ENCODE measurements at places on chromosomes 16 and 17.

DNA sequence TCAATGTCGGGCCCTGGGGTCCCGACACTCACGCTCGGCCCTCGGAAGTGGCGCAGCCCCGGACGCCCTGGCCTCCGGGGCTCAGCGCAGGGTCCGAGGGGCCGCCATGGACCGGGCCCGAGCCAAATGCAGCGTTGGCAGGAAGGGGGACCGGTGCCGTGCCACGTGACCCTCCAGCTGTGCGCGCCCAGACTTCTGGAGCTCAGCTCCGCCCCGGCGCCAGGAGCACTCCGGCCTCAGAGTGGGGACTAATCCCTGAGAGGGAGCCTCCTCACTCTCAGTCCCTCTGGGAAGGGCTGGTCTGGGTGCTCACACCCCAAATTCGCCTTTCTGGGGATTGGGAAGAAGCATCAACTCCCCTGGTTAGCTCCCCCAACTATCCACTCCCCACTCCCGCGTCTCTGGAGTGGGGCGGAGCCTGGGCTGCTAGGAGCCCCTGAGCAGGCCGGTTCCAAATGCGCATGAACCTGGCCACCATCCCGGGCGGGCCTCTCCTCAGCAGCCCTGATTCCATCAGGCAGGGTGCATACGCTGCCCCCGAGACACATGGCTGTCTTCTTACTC is at the start of gene B3GNT9:
Gene B3GNT9 (minus strand): TSS at position 166 of the 564 bp plus-strand sequence. CDS start 513 bp downstream, outside the sequence.
- DNase-seq: no peak

DNA sequence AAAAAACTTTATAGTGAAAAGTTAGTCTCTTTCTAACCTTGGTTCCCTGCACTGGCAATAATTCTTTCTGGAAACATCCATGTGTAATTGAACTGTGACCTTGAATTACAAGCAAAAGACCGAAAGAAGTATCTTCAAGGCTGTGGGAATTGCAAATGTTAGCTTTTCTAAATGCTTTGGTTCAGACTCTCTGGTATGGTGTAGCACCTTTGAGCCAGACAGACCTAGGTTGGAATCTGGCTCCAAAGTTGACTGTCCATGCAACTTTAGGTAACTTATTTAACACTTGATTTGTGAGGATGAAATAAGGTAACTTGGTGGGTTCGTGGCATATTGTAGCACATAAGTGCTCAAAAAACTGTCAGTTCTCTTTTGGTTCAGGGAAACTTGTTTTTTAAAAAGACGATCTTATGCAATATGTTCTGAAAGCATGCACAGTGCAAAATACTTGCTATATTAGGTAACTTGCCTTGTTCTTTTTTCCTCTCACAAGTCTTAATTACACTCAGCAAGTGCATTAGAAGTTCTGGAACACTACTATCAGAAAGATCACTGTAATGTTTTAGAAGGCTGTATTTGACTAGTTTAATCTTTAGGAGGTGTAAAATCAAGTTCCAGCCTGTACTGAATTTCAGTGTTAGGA is 46.3 kb downstream of the TANGO6 start:
- DNase-seq: no peak

- DNase-seq: no peak
Measured at GRCh38 chr16:6977916-6978315, 354.7 kb upstream of the RBFOX1 start.

DNA sequence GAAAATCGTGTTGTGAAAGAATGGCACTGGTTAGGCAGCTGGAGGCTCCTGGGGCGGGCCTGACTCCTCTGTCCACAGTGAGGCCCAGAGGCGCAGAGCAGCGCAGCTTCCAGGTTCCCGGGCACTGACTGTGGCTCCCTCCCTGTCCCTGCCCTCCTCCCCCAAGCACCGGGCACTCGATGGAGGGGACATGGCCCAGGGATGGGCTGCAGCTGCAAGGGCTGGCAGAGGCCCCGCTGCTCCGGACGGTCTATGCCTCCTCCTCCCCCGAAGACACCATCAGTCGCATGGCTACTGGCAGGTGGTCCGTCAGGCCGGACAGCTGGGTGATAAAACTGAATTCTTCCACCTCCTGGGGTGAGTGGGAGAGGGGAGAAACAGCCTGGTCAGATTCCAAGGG is 50.1 kb downstream of the PRMT7 start:
- DNase-seq: no peak

GRCh38 chr16:70751593-70751992 is 49.4 kb downstream of the VAC14 start:
- no peak for DNase-seq

DNA sequence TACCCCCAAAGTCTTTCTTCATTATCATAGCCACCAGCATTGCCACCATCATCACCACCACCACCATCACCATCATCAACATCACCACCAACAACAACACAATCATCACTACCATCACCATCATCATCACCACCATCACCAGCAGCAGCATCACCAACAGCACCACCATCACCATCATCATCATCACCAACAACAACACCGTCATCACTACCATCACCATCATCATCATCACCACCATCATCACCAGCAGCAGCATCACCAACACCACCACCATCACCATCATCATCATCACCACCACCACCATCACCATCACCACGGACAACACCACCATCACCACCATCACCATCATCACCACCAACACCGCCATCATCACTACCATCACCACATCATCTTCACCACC is 500 bp upstream of the TMEM114 start:
- DNase-seq: no peak

- no peak for DNase-seq
Measured at GRCh38 chr17:45022655-45023339, 28.6 kb downstream of the DCAKD start.

DNA sequence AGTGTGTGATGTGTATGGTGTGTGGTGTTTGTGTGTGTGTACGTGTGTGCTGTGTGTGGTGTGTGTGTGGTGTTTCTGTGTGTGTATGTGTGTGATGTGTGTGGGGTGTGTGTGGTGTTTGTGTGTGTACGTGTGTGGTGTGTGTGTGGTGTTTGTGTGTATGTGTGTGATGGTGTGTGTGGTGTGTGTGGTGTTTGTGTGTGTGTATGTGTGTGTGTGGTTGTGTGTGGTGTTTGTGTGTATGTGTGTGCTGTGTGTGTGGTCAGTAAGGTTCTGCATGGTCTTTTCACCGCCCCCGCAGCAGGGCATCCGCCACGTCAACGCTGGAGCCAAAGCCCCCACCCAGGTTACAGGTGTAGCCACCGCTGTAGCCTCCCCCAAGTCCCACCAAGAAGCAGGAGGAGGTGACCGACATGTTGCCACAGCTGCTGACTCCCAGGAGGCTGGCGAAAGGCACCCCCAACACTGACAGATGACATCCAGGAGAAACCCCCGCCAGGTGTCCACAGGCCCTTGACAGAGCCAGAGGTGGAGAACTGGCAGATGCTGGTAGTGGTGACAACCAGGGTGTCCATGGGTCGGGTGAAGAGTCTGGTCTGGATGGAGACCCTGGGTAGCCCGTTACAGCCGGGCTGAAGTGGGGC is 9.3 kb upstream of the KRT17 start:
- no peak for DNase-seq

DNA sequence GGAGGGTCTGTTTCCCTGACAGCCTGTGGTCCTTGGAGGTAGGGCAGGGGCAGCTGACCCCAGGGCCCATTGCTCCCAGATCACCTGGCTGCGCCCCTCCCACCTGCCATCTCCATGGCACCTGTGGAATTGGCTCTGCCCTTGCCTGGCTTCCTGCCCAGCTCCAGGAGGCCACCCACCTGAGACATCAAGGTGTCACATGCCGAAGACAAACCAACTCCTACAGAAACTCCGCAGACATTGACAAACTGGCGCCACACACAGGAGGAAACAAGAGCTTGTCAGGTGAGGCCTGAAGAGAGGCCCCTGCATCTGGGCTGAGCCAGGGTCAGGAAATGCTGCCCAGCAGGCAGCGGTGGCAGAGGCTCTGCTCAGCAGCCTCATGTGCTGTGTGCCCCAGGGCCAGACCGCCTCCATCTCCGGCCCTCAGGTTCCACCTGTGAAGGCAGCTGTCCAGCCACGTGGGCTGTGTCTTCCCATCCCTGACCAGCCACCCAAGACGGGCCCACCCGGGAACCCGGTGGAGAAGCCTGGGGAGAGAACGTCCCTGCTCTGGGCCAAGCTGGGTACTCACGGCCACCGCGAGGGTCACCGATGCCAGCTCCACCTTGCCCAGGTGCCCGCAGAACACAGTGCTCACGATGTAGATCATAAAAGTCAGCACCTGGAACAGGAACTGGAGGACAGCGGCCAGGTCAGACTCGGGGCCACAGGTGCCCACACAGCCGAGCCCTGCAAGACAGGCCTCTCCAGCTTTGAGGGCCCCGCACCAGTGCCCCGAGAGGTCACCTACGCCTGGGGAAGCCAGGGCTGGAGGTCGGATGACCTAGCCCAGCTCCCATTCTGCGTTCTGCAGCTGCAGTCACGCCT is 1.6 kb downstream of the SLC47A2 start:
- DNase-seq: no peak

GRCh38 chr16:20789130-20789529 is 17.1 kb downstream of the ERI2 start:
- DNase-seq: no peak

DNA sequence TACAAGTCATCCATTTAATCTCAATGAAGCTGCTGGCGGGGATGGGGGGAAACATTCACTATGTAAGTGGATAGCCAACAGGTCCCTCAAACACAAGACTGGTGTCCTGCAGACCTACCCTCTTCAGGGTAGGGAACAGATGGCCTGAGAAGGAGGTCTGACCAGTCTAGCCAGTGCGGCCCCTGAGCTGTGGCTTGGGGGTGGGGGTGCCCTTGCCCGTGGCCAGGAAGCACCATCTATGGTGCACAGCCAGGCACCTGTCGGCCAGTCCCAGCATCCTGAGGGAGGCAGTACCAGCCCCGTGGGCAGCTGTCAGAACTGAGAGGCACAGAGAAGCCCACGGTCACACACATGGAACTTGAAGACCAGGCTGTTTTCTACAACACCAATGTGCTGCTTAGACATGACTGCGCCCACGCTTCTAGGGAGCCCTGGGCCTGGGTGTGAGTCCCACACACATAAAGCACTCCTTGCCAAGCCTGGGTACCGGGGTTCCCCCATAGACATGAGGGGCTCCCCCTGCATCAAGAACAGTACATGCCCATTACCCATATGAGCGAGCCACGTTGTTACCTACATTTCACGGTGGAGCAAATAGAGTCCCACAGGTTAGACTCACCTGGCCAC is 40.9 kb downstream of the RMI2 start:
- no peak for DNase-seq

GRCh38 chr17:7674934-7675333 is 12.4 kb downstream of the TP53 start:
- DNase-seq: no peak

GRCh38 chr17:8163978-8164814 is 1.4 kb upstream of the VAMP2 start:
- DNase-seq: no peak

GRCh38 chr16:83615953-83616350 is 191.8 kb upstream of the HSBP1 start:
- DNase-seq: no peak

GRCh38 chr17:19939993-19940721 is 37.5 kb downstream of the AKAP10 start:
- no peak for DNase-seq

GRCh38 chr17:40363111-40363827 is 1.3 kb downstream of the GJD3 start:
- no peak for DNase-seq

DNA sequence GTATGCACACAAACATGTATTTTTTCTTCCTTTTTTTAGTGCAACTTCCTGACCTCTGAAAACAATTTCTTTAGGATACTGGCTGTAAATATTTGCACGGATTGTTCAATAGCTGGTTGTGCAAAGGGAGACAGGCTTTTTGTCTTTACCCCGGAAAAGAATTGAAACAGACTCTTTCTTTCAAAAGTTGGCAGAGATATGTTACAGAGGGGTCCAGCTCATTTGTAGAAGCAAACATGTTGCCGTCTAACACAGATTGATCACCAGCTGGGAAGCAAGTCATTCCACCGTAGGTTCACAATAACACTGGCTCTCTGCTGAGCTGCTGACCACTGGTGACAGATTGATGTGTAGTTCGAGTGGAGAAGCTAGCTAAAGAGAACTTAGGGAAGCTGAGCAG is 130.9 kb downstream of the STX8 start:
- no peak for DNase-seq

DNA sequence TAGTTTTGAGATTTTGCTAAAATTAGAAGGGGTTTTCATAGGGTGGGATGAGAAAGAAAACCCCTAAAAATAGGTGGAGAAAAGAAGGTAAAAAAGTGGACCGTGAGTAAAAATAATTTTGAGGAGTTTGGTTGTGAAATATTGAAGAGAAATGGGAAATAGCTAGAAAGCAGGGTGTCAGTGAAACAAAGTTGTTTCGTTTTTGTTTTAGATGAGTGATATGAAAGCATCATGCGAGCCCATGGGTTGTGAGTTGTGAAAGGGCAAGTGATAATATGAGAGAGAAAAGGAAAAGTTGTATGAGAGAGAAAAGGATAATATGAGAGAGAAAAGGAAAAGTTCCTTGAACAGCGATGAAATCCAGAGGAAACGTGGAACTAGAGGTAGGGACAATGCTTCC is 7.3 kb upstream of the SMIM36 start:
- DNase-seq: no peak

DNA sequence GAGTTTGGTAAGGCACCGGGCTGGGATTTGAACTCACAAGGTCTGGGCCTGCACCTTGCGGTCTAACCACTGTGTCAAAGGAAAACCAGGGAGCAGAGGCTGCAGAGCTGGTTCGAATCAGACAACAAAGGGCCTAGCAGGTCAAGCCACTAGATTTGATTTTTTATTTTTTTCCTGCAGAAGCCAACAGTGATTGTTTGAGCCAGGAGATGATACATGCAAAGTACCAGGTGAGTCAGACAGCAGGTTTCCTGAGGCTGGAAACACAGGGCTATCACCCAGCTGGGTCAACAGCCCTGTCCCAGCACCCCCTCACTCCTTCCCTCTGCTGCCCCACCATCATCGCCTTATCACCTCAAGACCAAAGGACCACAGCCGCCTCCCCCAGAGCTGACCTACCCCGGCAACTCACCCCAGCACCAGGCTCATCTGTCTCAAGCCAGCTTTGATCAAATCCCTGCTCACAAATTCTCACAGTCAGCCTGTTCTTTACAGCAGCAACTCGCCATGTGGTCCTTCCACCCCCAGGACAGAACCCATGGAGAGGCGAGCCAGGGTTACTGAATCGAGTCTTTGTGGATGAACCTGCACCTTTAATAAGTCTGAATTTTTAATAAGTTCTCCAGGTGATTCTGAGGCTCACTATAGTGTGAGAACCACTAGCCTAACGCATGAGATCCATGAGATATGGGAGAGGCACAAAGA is 13.0 kb upstream of the KRT19 start:
- DNase-seq: no peak

GRCh38 chr17:63190821-63191370 is 224.9 kb downstream of the TANC2 start:
- DNase-seq: no peak

GRCh38 chr17:36001110-36001771 is at the start of gene CCL15:
Gene CCL15 (minus strand): TSS chr17:36001553. CDS start chr17:36001492, 61 bp downstream.
- DNase-seq: no peak

Data from stimulated activated CD8-positive, alpha-beta memory T cell treated with anti-CD3 and anti-CD28 coated beads, Interleukin-4, amount 100 ng/mL, for 4 hours (primary cell).